KBM-7 (cell line): ENCODE measurements at places on chromosomes 7 and 10.
A peak's percentile ranks its signal among the peaks of the same experiment; 100 is the strongest.

DNA sequence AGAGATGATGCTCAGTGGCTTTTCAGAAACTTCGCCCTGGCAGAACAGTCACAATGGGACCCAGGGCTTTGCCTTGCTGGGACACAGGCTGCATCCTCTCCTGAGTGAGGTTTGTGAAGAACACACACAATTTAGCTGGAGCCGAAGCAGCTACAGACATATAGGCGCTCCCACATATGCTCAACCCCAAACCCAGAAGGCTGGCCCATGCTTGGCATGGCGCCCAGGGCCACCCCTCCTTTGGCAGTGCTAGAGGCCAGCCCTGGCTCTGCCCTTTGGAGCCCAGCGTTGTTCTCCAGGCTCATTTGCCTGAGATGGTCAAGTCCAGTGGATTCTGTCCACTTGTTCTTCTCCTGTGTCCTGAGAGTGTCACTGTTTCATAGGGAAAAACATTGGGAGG lies 94.4 kb downstream of the WDFY4 start:
- DNase-seq, result no peak

GRCh38 chr10:89064748-89065147 lies 74.2 kb downstream of the FAS start:
- DNase-seq, result no peak

DNA sequence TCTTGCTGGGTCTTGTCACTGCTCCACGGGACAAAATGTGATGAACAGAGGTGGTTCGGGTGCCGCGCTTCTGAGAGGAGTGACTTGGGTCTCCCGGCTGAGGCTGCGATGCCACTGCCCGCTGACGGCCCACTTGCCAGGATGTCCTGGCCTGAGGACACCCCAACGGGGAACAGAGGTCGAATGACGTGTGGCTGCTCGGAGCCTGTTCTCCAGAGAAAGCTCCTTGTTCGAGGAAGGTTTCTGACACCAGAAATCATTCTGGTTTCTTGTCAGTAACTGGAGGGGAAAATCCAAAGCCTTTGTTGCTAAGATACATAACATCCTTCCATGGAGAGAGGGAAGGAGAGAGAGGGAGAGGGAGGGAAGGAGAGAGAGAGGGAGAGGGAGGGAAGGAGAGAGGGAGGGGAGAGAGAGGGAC lies 236.4 kb downstream of the WDR37 start:
- DNase-seq, result no peak

DNA sequence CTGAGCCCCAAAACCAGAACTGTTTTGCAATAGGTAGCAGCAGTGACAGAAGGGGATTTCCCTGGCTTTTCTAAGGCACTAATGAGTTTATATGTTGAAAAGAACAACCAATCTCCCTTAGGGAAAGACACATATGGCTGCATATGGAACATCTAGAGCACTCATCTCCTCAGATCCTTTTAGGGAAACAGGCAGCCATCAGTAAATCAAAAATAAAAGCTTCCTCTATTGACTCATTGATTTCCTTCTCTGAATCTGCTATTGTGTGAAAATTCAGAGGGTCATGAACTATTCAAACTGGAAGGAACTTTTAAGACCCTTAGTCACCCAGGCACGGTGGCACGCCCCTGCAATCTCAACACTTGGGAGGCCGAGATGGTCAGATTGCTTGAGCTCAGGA lies 110.9 kb upstream of the NANOS1 start:
- DNase-seq, result no peak

DNA sequence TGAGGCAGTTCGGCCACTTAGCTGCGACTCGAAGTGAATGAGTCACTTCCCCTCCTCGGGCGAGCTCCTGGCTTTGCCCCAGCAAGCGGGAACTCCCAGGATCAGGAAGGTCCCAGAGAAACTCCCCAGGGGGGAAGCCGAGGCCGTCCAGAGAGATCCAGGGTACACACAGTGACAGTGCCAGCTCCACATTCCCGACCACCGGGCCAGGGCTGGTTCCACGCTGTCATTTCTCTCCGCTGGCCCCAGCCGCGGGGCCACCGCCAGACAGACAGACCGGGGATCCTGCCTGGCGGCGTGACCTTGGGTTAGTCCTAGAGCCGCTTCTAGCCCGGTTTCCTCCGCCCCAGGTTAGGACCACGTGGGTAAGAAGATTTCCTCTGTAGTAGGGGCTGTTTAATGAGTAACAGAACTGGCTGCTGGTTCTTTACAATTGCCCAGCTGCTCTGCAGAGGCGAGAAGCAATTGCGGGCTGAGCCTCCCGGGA lies 463 bp upstream of the UPP1 start:
- DNase-seq, result peak; percentile 86

DNA sequence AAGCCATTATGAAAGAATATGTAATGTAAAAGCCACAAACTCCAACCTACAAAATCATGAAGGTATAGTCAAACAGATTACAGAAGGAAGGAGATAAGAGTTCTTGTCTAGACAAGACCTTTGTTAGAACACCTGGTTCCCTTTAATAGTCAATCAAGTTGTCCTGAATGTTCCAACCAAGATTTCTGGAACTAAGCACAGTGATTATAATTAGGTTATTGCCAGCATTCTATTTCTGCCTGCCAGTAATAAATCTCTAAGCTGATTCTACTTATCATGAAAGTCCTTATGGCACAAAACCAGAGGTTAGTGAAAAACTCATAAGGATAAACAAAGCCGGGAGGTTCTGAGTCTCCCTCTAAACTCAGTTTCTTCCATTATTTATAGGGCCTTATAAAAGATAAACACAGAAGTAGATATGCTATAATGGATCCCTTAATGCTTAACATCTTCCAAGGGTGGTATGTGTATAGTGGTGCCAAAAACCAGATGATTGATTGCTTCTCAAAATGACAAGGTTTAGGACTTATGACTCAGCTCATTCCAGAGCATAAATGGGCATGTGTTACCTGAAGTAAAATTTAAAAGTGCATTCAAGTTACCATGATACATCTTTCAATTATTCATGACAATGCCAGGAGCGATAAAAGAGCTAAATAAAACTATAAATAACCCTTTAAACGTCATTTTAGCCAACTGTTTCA lies 237.2 kb downstream of the CSTF2T start:
- DNase-seq, result no peak

- no peak for DNase-seq
These were observed 424.4 kb downstream of the PLXDC2 start for GRCh38 chr10:20240643-20241042.

DNA sequence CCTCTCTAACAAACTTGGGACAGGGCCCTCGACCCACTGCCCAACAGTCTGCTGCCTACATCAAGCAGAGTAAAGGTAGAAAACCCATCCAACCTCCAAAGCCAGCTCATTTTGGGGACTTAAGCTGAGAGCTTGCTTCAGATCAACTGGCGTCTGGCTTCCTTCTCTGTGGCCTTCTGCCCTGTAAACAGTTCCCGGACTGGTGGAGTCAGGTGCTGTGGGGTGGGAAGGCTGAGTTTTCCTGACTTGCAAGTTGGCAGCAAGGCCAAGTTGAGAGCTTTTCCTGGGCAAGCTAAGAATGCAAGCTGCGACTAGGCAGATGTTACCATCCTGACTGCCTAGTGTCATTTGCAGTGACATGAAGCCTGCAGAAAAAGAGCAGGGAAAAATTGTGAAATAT lies 3.7 kb downstream of the GALNT17 start:
- DNase-seq, result no peak

DNA sequence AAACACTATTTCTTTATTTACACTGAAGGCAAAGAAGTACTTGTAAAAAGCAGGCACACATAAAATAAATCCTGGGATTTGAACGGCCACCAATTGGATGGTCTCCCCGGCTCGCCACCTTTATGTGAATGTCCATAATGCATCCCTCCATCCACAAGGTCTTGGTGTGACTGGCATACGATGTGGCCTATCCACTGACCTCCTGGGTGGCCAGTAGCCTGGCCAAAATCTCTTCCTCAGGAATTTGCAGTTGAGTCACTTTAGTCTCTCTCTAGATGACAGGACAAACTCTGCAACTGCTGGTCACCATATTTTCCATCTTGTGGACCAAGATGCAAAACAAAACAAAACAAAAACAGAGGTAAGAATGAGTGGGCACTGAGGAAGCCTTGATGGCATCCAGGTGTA lies 39.1 kb downstream of the CDK1 start:
- DNase-seq, result no peak

DNA sequence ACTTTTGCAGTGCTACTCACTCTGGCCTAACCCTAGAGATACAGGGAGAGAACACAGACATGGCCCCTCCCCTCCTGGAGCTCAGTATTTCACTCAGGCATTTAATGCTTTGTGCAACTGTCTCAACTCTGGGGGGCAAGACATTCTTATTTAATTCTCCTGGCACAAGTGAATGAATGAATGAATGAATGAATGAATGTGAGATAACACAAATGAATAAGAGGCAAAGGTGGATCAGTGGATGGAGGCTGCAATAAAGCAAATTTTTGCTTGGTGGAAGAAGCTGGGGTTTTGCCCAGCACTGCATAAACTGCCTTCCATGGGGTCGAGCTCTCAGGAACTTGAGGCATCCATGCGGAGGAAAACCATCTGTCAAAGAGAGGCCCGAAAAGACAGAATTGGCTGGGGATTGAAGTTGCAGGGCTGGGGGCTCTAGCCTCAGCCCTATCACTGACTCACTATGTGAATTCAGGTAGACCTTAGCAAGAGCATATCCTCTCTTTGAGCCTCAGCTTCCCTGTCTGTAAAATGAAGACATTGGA lies 441.4 kb upstream of the ZMIZ1 start:
- no peak for DNase-seq

- DNase-seq, result peak; percentile 30
These were observed 72.0 kb downstream of the KAT6B start for GRCh38 chr10:74898201-74898976.

- DNase-seq, result no peak
These were observed 15.6 kb downstream of the CALCR start for GRCh38 chr7:93558705-93559614.

DNA sequence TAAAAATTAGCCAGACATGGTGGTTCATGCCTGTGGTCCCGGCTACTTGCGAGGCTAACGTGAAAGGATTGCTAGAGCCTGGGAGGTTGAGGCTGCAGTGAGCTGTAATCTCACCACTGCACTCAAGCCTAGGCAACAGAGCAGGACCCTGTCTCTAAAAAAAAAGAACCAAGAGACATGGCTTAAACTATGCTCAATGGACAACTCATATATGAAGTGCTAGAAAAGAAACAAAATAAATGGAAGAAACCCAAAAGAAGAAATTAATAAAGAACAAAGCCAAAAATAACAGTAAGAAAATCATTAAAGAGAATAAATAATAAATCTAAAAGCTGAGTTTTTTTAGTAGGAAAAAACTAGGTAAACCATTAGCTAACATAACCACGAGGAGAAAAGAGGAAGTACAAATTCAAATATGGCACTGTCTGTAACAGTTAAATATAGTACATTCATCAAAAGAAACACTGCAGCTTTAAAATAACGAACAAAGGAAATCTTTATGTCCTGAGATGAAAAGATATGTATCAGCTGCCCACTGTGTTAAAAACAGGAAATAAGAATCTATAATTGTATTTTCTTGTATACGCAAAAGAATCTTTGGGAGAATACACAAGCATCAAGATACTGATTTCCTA lies 48.7 kb downstream of the UPF2 start:
- peak; percentile 80 for DNase-seq

DNA sequence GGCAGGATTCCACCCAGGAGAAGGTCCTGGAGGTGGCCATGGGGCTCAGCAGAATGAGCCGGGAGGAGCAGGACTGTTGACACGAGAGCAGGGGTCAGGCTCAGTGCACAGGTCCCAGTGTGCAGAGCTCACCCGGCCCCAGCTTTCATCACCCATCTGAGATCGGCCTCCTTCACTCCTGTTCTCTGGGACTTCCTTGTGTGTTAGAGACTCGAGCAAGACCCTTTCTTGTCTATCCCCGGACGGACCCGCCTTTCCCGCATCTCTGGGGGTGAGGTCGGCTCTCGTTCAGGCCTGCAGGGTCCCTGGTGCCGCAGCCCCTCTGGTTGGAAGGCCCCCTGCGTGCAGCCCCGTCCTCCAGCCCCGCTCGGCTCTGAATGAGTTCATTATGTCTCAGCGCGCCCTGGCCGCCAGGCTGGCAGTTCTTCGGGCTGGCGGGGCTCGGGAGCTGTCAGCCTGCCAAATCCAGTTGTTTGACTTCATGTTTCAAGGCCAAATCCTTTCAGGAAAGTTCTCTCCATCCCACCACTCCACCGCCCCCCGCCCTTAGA lies 127.9 kb downstream of the LHPP start:
- DNase-seq, result no peak

DNA sequence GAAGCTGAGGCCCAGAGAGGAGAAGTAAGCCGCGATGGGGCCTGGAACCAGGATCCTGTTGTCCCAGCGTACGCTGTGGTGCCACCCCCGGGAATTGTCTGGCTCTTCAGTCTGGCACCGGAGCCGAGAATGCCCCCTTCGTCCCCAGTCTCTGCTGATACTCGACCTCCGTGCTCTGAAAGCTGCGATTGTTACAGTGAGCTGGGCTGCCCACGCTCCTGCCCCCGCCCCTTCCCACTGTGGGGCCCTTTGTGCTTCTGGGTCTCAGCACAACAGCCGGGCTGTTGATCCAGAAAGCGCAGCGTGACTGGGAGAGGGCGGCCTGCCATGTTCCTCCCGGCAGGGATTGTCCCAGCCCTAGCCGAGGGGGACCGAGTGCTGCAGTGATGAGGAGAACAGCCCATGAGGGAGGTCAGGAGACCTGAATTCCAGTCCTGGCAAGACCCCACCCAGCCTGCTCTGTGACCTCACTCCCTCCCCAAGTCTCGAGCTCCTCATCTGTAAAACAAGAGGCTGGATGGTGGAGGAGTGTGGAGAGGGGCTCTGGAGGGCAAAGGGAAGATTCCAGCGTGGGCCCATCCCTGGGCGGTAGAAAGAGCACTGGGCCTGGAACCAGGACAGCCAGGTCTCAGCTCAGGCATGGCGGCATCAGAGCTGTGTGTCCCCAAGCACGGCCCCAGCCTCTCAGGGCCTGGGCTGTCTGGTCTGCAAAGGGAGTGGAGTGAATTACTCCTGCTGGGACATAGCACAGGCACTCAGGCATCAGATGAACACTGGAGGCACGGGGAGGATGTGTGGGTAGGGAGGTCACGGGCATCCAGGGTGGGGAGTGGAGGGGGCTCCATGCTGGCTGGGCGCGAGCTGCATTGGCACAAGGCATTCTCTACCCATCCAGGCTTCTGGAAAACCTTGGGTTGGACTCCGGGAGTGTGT lies 43.6 kb downstream of the TSPAN15 start:
- DNase-seq, result no peak

DNA sequence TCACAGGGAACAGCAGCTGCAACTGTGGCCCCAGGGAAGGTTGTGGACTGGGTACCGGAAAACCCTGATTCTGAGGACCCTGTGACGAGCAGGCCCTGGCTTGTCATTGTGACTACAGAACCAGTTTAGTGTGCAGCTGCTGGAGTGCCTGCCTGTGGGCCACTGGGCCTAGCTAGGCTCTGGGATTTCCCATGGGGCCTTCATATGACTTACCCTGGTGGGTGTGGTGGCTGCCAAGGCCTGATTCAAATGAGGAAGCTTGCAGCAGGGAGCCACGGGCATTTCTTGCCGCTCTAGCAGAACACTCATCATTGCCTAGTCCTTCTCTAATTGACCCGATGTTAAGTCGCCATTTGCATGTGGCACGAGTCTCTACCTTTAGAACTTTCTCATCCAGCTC lies 14.7 kb upstream of the CAMK2G start:
- peak; percentile 87 for DNase-seq

GRCh38 chr7:37346761-37347160 lies 101.9 kb downstream of the ELMO1 start:
- no peak for DNase-seq

- DNase-seq, result no peak
These were observed 47.6 kb downstream of the ASB13 start for GRCh38 chr10:5618829-5619228.

- DNase-seq, result no peak
These were observed 405.7 kb downstream of the ARL4A start for GRCh38 chr7:13093160-13093559.
